Vagina (tissue), 2 donors: ENCODE measurements at places on chromosomes 5 and 9.

- H3K36me3 ChIP-seq = no peaks in the 10 kb centered on the region
- no peaks in the 10 kb centered on the region for H3K27me3 ChIP-seq
- H3K4me3 ChIP-seq = no peak overlapping the region
Observed at GRCh38 chr9:98047002-98047401, 9.5 kb upstream of the NANS start.

- no peaks in the 10 kb centered on the region for H3K27me3 ChIP-seq
- H3K4me1 ChIP-seq = no peaks in the 10 kb centered on the region
- DNase-seq = no peak
- no peak overlapping the region for H3K4me3 ChIP-seq
- no peak overlapping the region for H3K27ac ChIP-seq
Observed at GRCh38 chr5:82859451-82860140, 217.6 kb downstream of the TMEM167A start.

GRCh38 chr9:32500768-32501167 is 25.2 kb downstream of the RIGI start:
- H3K27ac ChIP-seq = no peak overlapping the region
- H3K4me3 ChIP-seq = no peak overlapping the region
- H3K36me3 ChIP-seq = peaks cover 22% of the 10 kb centered on the region
- no peaks in the 10 kb centered on the region for H3K4me1 ChIP-seq
- DNase-seq = no peak
- no peaks in the 10 kb centered on the region for H3K27me3 ChIP-seq

- no peaks in the 10 kb centered on the region for H3K36me3 ChIP-seq
- peaks cover 31% of the 10 kb centered on the region for H3K4me1 ChIP-seq
- peak overlapping the region; percentile 80 for H3K27ac ChIP-seq
- DNase-seq = no peak
Observed at GRCh38 chr9:32385152-32385884, 875 bp downstream of the ACO1 start.

DNA sequence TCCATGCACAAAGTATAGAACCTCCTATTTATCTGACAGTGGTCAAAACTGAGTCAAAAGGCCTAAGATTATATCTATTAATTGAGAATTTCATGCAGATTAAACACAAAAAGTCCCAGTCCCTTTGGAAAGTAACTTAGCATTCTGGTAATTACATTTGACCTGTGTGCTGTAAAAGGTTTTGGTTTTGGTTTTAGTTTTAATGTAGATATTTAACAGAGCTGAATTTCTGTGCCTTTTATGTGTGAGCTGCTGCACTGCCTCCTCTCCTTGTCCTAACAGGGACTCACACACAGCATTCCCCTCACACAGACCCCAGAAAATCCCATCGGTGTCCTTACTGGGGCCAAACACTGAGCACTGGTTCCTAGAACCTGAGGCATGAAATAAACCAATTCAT is 31.0 kb upstream of the FSD1L start:
- no peak overlapping the region for H3K27ac ChIP-seq
- peaks cover 5% of the 10 kb centered on the region for H3K4me1 ChIP-seq
- no peaks in the 10 kb centered on the region for H3K36me3 ChIP-seq
- H3K4me3 ChIP-seq = no peak overlapping the region
- no peak for DNase-seq

DNA sequence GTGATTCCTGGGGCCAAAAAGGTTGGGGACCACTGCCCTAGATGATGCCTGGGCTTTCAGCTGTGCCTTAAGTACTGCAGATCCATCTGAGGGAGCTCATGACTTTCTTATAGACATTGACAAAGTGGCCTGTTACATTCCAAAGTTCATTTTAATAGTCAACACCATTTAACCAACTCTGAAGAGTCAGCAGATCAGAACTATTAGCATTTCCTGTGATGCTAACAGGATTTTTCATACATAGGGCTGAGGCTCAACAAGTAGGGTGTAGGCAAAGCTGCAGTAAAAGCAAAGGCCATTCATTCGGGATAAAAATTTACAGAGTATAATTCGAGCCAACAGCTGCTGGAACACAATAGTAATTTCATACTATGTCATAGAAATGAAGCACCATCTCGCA is 105.4 kb downstream of the LPAR1 start:
- H3K4me1 ChIP-seq = peaks cover 30% of the 10 kb centered on the region
- no peak overlapping the region for H3K27ac ChIP-seq
- no peak overlapping the region for H3K4me3 ChIP-seq
- DNase-seq = no peak
- no peaks in the 10 kb centered on the region for H3K27me3 ChIP-seq

- DNase-seq = no peak
- no peak overlapping the region for H3K27ac ChIP-seq
- no peak overlapping the region for H3K4me3 ChIP-seq
- H3K4me1 ChIP-seq = peaks cover 7% of the 10 kb centered on the region
- H3K27me3 ChIP-seq = no peaks in the 10 kb centered on the region
Observed at GRCh38 chr5:171599411-171599810, 180.0 kb downstream of the FGF18 start.

- no peak for DNase-seq
- no peak overlapping the region for H3K4me3 ChIP-seq
- H3K27ac ChIP-seq = no peak overlapping the region
- H3K27me3 ChIP-seq = no peaks in the 10 kb centered on the region
- H3K4me1 ChIP-seq = no peaks in the 10 kb centered on the region
Observed at GRCh38 chr5:119746984-119747383, 117.6 kb downstream of the FAM170A start.

DNA sequence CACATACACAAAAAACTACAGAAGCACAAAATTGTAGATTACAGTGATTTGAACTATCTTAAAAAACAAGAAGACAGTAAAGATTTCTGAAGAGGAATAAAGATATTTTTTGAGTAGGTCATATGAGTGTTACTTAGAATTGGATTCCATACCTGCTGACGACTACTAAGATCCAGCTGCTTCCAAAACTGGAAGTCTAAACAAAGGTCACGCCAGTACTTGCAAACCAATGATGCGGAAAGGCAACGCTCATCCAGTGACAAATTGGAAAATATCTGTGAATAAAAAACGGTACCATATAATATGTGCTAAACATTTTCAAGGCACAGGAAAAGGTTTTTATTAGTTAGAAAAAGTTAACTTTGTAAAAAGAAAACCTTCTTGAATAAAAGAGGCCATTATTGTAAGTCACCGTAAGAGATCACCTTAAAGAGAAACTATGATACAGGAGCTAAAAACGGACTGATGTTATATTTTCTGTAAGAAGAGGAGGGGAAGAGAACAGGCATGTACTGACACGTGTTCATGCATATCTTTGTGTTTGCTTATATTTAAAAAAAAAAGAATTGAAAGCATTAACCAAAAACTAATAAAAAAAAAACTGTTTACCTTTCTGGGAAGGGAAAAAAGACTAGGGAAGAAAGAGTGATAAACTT is 14.1 kb downstream of the FBXL17 start:
- H3K4me1 ChIP-seq = no peaks in the 10 kb centered on the region
- no peak overlapping the region for H3K4me3 ChIP-seq
- DNase-seq = no peak
- H3K27me3 ChIP-seq = no peaks in the 10 kb centered on the region
- peaks cover 5% of the 10 kb centered on the region for H3K36me3 ChIP-seq
- H3K27ac ChIP-seq = no peak overlapping the region

DNA sequence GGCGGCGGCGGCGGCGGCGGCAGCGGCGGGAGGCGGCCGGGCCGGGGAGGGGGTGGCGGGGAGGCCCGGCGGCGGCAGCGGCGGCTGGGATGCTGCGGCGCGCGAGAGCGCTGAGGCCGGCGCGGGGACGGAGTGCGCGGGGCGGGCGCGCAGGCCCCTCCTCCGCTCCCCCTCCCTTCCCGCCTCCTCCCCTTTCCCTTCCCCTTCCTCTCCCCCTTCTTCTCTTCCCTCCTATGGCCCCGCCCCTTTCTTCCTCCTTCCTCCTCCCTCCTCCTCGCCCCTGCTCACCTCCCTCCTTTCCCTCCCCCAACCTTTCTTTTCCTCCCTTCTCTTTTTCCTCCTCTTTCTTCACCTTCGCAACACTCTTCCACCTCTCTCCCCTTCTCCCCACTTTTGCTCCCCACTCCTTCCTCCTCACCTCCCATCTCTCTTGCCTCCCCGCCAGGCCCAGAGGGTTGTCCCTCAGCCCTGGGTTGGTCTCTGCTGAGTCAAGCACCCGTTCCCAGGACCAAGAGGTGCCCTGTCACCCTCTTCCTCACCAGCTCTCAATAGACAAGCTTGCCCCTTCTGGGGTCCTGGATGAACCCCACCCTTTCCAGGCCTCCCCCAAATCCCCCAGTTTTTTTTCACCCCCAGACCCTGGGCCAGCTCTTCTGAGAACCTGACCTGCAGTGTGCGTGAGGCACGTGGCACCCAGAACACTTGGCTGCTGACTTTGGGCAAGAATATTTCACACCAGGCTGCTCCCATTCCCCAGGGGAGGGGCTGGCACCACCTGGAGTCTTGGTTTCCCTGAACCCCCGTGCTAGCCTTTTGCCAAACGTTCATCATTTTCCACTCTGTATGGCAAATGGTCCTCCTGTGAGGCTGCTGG is at the start of gene SEMA4D:
Gene SEMA4D (minus strand): TSS at position 136 of the 874 bp plus-strand sequence. CDS start 92,657 bp downstream, outside the sequence.
- no peaks in the 10 kb centered on the region for H3K36me3 ChIP-seq
- H3K4me1 ChIP-seq = peaks cover 43% of the 10 kb centered on the region
- H3K27ac ChIP-seq = peak within 1 kb of the TSS; percentile 77
- no peak for DNase-seq

DNA sequence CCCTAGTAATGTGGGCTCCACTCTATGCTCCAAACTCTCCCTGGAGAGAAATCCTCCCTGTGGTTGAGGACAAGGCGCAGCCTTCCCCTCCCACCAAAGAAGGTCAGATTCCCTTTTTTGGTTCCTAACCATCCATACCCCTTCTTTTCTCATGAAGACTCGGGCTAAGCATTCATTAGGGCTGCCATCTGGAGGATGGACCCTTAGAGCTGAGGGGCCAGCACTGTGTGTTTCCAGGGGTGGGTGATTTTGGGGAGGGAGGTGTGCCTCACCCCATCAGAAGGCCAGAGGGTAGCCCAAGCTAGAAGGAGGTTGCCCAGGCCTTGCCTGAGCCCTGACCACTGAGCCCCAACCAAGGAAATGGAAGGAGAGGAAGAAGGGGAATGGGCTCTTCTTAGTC is 36.8 kb downstream of the TGFBI start:
- no peaks in the 10 kb centered on the region for H3K27me3 ChIP-seq
- no peak overlapping the region for H3K4me3 ChIP-seq
- peaks cover 11% of the 10 kb centered on the region for H3K4me1 ChIP-seq

DNA sequence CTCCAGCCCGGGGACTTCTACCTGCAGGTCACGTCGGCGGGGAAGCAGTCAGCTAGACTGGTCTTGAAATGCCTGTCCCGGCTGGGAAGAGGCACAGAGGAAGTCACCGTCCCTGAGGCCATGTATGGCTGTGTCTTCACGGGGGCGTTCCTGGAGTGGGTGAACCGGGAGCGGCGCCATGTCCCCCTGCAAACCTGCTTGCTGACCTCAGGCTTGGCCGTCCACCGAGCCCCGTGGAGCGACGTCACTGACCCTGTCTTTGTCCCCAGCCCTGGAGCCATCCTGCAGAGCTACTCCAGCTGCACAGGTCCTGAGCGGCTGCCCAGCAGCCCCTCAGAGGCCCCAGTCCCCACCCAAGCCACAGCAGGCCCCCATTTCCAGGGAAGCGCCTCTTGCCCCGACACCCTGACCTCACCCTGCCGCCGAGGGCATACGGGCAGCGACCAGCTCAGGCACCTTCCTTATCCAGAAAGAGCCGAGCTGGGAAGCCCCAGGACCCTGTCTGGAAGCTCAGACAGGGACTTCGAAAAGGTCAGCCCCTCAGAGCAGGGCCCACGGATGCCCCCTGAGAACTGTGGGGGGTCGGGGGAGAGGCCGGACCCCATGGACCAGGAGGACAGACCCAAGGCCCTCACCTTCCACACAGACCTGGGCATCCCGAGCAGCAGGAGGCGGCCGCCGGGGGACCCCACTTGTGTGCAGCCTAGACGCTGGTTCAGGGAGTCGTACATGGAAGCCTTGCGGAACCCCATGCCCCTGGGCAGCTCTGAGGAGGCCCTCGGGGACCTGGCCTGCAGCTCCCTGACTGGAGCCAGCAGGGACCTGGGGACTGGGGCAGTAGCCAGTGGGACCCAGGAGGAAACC is 47.8 kb downstream of the PLEKHG4B start:
- H3K4me1 ChIP-seq = no peaks in the 10 kb centered on the region
- H3K4me3 ChIP-seq = no peak overlapping the region
- H3K36me3 ChIP-seq = no peaks in the 10 kb centered on the region
- H3K27ac ChIP-seq = no peak overlapping the region
- no peak for DNase-seq

- H3K27ac ChIP-seq = no peak overlapping the region
- peak; percentile 74 for DNase-seq
- H3K36me3 ChIP-seq = no peaks in the 10 kb centered on the region
Observed at GRCh38 chr5:6225121-6225607, 153.2 kb downstream of the MED10 start.

- H3K36me3 ChIP-seq = no peaks in the 10 kb centered on the region
- no peaks in the 10 kb centered on the region for H3K4me1 ChIP-seq
- DNase-seq = no peak
- H3K4me3 ChIP-seq = no peak overlapping the region
- H3K27me3 ChIP-seq = no peaks in the 10 kb centered on the region
Observed at GRCh38 chr5:33401482-33402390, 39.0 kb upstream of the TARS1 start.

DNA sequence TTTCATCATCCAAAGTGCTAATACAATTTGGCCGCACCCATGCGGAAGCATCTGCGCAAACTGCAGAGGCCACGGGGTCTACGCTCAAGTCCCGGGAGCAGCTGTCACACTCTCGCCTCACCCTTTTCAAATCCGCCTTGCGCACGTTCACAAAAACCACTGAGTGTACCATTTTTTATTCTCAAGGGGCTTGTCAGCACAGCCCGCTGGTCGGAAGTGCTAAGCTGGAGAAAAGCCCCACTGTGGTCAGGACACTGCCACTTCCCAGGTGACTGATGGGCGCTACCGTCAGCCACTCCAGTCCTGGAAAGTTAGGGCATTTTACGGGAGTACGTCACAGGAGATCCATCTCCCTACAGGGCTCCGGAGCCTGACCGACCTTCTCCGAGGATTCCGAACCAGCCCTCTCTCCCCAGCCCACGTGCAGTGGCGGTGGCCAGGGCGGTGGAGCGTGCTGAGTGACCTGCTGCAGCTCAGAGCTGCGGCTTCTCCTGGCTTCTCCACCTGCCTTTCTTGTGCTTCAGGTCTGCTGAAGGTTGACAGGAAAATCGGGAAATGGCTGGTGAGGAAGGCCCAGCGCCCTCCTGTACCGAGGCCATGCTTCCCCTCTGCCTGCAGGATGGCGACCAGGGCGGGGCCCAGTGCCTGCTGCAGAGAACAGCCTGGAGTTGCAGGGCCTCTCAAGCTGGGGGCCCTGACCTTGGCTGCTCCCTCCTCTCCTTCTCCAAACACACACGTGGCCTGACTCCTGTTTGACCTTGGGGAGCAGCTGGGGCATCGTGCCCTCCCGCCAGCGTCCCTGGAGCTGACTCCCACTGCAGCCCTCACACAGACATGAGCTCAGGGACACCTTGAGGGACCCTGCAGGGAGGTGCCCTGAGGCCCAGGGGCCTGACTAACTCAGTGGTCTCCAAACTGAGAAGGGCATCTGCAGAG is 14.3 kb downstream of the RASGEF1C start:
- no peaks in the 10 kb centered on the region for H3K27me3 ChIP-seq
- no peak overlapping the region for H3K4me3 ChIP-seq
- H3K27ac ChIP-seq = no peak overlapping the region

GRCh38 chr9:92538541-92538940 is 2.8 kb upstream of the ECM2 start:
- H3K36me3 ChIP-seq = no peaks in the 10 kb centered on the region
- no peaks in the 10 kb centered on the region for H3K27me3 ChIP-seq
- no peak for DNase-seq
- peaks cover 9% of the 10 kb centered on the region for H3K4me1 ChIP-seq
- H3K4me3 ChIP-seq = no peak overlapping the region
